Amygdala (tissue), 56 donors: ENCODE measurements at places on chromosomes 16 and 17.

- peak; percentile 53 for DNase-seq
These were observed 1.5 kb upstream of the TTYH2 start for GRCh38 chr17:74211912-74212208.

DNA sequence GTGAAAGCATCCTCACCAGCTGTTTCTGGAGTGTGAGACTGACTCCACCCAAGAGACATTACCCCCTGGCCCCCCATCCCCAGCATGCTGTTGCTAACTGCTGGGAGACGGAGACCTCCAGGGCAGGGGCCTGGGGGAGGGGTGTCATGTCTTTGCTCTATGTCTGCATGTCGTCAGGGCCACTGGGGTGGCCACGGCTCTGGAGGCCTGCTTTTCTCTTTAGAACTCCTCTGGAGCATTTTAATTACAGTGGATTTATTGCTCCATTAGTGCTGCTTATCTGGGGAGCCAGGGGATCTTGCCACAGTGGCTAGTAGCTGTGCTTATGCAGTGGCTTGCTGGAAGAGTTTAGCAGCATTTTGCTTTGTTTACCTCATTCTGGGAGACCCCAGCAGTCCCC, 32.3 kb downstream of the CLEC16A start:
- no peak for DNase-seq

DNA sequence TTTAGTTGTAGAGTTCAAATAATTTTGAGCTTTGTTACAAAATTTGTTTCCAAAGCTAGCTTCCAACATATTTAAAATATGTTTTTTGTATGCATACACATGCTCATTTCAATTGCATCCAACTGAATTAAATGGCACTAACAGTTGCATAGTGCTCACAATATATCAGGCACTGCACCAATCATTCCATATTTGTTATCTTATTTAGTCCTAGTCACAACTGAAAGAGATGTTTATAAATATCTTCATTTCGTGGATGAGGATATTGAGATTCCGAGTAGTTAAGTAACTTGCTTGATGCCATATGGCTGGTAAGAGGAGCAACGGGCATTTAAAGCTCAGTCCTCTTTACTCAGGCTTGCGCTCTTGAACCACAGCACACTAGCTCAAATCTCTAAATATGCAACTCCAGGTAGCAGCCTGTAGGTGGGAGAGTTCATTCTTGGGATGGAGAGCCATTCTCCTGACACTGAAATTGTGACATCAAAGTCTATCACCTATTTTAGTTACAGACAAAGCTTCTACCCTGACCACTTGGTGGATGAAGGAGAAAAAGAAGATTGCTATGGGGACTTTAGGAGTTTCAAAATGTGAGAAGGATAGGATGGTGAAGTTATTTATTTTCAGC, 118.0 kb upstream of the CA10 start:
- DNase-seq, result no peak

- DNase-seq, result no peak
These were observed 9.1 kb upstream of the BAHCC1 start for GRCh38 chr17:81386141-81386645.

GRCh38 chr16:5216441-5217080, 119.0 kb upstream of the EEF2KMT start:
- no peak for DNase-seq

- no peak for DNase-seq
These were observed 542 bp downstream of the SLC39A11 start for GRCh38 chr17:73091770-73092522.

- DNase-seq, result no peak
These were observed 612 bp downstream of the CISD3 start for GRCh38 chr17:38730526-38731379.

DNA sequence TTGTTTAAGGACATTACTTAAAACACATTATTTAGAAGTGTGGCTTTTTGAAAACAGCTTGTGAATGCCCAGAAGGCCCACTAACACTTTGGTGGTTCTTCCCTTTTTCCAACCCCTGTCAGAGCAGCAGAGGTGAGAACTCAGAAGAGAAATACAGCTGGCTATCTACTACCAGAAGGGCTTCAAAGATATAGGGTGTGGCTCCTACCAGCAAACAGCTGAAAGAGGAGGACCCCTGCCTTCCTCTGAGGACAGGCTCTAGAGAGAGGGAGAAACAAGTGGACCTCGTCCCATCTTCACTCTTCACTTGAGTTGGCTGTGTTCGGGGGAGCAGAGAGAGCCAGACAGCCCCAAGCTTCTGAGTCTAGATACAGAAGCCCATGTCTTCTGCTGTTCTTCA, 6.9 kb upstream of the RAPGEFL1 start:
- no peak for DNase-seq

GRCh38 chr16:60586493-60586892, 1449.7 kb downstream of the CDH8 start:
- no peak for DNase-seq

DNA sequence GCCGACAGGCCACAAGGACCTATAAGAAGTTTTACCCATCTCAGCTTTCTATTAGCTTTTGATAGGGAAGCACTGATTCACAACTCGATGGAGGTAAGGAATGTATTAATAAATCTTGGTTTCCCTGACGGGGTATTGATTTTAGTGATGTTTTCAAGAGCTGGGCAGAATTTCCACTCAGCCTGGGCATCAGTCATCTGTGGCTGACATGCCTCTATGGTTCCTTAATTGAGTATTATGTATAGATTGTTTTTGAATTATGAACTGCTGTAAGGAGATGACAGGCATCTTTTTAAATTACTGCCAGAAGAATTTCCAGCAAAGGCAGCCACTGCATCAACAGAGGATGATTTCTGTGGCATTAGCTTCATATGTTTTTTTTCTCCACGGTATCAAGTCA, 128.6 kb downstream of the CPPED1 start:
- no peak for DNase-seq

- no peak for DNase-seq
These were observed 24.1 kb downstream of the CHD9 start for GRCh38 chr16:53078765-53079485.

DNA sequence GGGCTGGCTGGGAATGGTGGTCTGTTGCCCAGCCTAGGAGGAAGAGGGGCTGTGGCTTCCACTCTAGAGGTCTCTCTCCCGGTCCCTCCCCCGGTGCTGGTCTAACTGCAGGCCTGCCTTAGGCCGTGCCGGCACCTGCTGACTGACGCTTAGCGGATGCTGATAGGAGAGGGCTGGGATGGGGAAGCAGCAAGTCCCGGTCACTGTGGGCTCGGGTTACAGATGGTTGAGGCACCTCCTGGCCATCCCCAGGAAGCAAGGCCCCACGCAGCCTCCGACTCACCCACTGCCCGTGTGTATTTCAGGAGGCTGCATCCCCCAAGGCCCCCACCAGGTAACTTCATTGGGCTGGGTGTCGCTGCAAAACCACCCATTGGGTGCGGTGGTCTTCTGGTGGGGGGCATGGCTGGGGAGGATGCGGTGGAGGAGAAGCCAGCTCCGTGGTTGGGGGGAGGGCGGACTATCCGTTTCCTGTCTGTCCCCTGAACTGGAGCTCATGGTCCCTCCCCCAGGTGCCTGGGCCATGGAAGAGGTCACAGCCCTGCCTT, 278.9 kb downstream of the SEC14L1 start:
- DNase-seq, result no peak

- no peak for DNase-seq
These were observed 31.6 kb downstream of the AATF start for GRCh38 chr17:36980280-36980761.

DNA sequence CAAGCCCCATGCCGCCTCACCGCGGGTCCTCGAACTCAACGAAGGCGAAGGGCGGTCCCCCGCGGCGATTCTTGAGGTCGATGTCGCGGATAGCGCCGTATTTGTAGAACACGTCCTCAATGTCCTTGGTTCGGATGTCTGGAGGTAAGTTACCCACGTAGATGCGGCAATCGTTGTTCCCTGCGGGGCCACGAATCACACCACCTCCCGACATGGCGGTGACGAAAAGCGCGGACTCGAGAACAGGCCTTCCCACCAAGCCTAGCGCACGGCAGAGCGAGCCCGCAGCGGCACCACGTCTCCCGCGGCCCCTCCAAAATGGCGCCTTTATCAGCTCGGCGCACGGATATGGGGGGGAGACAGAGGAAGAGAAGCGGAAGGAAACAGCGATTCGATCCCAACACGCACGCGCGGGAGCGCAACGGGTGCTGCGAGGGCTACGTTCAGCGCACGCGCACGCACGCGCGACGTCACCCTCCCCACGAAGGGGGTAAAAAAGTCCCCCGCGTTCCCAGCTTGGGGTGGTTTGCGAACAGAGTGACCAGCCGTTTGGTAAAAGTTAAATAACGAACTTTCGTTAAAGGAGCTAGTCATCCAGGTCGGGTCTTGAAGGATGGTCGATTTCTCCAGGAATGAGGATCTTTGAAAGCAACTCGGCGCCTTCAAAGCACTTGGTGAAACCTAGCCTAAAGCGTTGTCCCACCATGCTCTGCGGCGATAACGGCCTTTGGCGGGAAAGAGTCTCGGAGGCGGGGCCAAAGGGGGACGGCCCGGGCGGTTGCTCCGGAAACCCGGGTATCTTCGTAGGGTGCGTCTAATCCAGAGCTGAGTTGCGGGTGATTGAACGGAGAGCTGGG, at the start of gene SRSF1:
Gene SRSF1, minus strand, starts transcription at position 323 of the 857 bp plus-strand sequence. Its CDS starts 109 bp downstream, at position 214.
- DNase-seq, result peak; percentile 91

DNA sequence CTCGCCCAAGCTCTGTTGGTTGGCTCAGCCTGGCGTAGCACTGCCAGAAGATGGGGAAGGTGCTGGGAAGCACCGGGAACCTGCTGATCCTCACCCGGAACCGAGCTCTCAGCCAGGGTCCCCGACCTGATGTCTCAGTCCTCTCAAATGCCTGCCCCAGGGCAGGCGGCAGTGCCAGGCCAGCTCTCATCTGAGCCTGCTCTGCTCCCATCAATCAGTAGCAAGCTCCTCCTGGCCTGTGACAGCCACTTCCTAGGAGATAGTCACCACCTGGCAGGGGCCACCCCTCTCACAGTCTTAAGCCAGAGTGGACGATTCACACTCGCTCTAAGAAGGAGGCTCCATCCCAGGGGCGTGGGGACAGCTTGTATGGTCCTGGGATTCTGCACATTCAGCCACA, 62.0 kb downstream of the ENGASE start:
- DNase-seq, result no peak

- peak; percentile 29 for DNase-seq
These were observed 117.4 kb downstream of the HIC1 start for GRCh38 chr17:2172077-2172851.

DNA sequence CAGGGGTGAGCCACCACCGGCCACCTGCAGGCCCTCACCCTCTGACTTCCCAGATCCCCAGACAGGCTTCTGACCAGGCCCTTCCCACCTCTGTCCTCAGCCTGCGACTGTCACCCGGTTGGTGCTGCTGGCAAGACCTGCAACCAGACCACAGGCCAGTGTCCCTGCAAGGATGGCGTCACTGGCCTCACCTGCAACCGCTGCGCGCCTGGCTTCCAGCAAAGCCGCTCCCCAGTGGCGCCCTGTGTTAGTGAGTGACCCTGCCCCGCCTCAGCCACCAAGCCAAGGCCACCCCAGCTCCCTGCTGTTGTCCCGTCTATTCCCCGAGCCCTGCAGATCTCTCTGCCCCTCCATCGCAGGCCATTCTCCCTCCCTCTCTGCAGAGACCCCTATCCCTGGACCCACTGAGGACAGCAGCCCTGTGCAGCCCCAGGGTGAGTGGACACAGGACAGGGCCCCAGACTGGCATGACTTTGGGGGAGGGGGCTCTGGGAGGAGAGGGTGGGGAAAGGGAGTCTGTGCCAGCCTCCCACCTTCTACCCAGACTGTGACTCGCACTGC, 1.9 kb downstream of the NTN3 start:
- no peak for DNase-seq

GRCh38 chr16:67731071-67731752, 12.1 kb upstream of the GFOD2 start:
- DNase-seq, result no peak

GRCh38 chr17:68719431-68719830, 118.3 kb upstream of the FAM20A start:
- DNase-seq, result no peak

GRCh38 chr17:76081295-76082210, 2.6 kb downstream of the ZACN start:
- no peak for DNase-seq

- DNase-seq, result no peak
These were observed 208.9 kb downstream of the SHISA9 start for GRCh38 chr16:13110124-13110796.
